ENCODE measurements at places on chromosomes 2 and 18.

- DNase-seq, result no peak
Measured at GRCh38 chr2:238119756-238120462, 18.6 kb upstream of the KLHL30 start.

GRCh38 chr2:200056105-200056504 is 100.7 kb downstream of the MAIP1 start:
- no peak for DNase-seq

GRCh38 chr2:46490521-46491141 is 11.3 kb downstream of the TMEM247 start:
- DNase-seq, result no peak

DNA sequence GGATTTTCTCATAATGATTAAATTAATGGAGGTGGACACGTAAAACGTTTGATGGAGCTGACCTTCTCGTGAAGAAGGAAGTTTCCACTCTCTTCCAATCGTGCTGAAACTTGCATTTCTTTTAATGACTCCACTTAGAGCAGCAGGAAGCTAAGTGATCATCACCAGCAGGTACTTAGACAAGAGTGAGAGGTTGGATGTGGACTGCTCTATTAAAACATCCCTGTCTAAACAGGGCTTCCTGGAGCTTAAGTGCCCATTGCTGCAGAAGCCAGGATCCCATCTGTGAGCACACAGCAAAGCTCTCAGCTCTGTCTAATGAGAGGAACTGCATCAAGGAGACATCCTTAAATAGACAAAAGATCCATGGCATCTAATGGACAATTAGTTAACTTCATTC is 1539.5 kb upstream of the CELF4 start:
- DNase-seq, result no peak

GRCh38 chr2:196224756-196225155 is 53.4 kb upstream of the STK17B start:
- no peak for DNase-seq

- DNase-seq, result no peak
Measured at GRCh38 chr2:148917431-148917830, 42.4 kb downstream of the KIF5C start.

DNA sequence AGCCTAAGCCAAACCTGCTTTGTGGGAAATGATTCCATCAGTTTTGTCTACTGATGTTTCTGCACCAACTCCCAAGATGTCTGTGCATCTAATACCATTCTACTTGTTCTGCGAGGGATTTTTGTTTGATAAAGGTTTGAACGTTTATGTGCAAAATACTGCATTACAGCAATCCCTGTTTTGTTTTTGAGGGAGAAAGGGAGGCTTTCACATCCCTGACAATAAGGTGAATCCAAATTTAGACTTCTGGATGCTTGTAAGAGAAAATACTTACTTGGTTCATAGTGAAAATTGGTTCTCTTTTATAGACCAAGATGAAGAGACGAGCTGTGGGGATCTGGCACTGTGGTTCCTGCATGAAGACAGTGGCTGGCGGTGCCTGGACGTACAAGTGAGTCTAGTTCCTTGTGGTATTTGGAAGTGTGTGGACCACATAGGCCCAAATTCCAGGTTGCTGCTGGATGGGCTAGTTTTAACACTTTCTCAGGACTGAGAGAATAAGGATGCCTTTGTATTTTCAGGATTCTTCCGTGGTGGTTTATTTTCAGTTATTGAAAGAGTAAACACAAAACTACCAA is 1.1 kb downstream of the RPL37A start:
- no peak for DNase-seq
